ENCODE measurements at places on chromosomes 12 and 14.

DNA sequence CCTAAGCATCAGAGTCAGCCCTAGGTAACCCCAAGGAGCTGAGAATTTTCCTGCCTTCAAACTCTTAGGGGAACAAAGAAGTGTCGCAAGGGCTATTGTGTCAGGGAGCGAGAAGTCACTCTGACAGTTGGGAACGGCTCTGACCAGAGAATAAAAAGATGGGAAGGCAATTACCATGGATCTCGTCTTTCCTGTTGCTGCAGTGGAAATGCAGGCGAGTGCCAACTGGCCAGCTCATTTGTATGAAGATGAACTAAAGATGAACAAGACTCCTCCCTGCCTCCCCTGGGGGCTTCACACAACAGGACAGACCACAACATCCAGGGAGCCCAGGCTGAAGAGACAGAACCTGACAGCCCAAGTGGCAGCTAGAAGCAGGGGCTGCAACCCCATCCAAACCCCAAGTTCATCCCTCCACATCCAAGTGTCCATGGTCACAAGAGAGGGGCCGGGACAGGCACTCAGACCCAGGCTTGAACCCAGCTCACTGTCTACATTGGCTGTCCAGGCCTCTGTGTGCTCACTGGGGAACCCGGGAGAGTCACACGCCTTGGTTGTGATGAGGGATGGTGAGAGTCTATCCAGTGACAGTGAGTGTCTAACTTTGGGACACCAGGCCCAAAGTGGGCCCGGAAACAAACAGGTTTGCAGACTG is 322.4 kb downstream of the BCL11B start:
- DNase-seq = no peak

DNA sequence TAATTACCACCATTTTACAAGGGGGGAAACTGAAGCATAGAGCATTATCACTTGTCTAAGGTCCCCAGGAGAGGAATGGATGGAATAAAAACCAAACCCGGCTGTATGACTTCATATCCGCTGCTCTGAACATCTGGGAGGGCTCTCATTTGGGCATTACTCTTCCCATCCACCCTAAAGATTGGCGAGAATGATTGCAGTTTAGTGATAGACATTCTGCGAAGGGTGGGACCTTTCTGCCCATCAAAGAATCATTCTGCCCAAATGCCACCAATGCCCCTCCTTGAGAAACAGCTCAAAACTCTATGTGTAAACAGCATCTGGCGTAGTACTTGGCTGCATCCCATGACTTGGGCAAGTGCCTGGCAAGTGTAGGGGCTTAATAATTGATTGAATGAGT is 11.6 kb downstream of the CHST11 start:
- DNase-seq = no peak

- DNase-seq = peak; percentile 6
Observed at GRCh38 chr12:111368291-111368787, 556 bp downstream of the PHETA1 start.

- no peak for DNase-seq
Observed at GRCh38 chr12:40106655-40107054, 774 bp upstream of the SLC2A13 start.

DNA sequence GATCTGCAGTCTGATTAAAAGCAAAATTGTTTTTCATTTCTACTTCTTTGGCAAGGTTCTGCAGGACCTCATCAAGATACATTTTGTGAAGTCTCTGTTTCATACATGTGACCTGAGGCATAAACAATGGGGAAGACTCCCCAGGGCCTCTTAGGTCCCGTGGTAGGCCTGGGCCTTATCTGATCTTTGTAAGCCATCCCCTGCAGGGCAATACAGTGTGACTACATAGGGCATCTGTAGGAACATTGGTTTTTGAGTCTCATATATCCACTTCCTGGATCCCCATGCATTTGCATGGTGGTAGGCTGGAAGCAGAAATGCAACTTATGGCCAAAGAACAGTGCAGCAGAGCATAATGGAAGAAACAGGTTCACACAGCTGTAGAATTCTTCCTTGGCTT is 6.0 kb downstream of the FAR2 start:
- no peak for DNase-seq

DNA sequence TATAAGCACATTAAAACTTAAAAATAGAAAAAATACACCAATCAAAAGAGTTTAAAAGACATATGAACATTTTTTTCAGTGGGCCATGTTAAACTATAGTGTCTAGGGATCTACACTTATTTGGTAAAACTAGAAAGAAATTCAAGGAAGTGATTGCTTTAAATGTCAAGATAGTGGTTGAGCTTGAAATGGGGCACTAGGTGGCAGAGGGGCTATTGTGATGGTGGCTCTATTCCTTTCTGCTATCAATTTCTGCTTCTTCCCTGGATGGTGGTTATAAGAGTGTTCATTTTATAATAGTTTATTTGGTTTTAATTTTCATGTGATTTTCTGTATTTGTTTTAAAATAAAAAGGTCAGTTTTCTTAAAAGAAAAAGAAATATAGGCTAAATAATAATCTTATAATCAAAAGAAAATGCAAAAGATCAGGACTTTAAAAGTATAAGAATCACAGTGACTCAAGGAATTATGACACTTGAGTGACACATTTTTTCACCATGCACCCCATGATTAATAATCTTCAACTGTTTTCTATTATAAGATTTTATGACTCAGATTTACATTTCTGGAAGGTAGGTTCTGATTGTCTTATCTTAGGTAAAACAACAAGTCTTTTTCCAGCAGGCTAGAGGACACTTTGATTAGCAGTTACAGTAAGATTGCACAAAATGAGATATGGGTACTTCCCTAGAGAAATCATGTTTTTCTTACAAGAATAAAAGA is 137.5 kb downstream of the FSCB start:
- no peak for DNase-seq

DNA sequence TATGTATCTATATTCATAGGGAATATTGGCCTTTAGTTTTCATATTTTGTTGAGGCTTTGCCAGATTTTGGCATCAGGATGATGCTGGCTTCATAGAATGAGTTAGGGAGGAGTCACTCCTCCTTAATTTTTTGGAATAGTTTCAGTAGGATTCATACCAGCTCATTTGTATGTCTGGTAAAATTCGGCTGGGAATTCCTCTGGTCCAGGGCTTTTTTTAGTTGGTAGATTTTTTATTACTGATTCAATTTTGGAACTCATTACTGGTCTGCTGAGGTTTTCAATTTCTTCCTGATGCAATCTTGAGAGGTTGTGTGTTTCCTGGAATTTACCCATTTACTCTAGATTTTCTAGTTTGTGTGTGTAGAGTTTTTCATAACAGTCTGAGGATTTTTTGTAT is 175.2 kb downstream of the EPS8 start:
- DNase-seq = no peak

DNA sequence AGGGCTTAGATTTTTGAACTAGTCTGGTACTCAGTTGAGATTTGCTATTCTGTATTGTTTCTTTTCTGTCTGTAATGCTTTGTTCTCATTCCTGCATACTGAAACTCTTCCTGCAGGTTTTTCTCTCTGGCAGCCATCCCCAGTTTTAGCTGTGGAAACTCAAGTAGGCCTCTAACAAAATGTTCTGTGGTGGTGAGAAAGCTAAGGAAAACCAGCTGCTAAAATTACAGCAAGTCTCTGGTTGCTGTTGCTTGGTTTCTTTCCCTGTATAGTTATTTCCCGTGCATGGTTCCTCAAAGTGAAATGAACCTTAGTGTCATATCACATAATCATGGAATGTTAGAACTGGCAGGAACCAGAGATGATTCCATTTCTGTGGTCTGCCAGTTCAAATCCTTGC is 442.5 kb downstream of the NRXN3 start:
- DNase-seq = no peak

- no peak for DNase-seq
Observed at GRCh38 chr14:91068642-91069041, 8.2 kb upstream of the RPS6KA5 start.

DNA sequence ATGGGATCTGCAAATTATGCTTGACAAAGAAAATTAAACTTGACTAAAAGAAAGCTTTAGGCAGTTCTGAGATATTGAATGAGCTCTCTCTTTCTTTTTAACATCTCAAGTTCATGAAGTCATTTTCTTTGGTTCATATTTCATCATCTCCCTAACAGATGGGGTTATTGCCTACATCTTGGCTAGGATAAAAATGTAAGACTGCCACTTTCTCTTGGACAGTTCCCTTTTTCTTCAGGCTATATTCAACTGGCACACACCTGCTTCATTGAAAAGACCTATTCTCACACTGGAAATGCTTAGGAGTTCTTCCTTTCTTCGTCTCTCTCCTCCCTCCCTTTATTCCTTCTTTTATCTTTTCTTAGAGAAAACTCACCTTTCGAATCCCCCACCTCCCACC is 355.9 kb upstream of the SEL1L start:
- no peak for DNase-seq

GRCh38 chr12:28027328-28027727 is 54.8 kb upstream of the PTHLH start:
- no peak for DNase-seq

DNA sequence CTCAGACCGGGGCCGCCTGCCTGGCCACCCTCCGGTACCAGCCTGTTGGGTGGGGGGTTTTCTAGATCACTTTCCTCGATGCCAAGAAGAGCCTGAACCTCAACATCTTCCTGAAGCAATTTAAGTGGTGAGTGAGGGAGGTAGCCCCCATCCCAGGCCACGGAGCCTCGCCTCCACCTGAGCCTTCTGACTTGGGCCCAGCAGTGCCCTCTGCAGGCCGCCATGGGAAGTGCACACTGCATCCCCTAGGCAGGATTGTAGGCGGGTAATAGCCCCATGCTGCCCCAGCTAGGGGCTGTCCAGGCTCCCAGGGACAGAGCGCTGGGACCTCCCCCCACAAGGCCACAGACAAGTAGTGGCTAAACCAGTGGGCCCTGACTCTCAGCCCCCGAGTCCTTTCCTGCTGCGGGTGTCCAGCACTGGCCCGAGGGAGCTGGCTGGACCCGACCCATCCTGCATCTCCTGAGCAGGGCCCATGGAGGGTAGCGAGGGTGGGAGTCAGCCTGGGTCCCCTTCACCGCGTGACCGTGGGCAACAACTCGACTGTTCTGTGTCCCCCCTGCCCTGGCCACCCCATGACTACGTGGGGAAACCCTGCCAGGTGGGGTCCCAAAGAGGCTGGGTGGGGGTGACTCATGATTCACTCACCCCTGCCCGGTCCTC is 15.3 kb upstream of the ADSS1 start:
- peak; percentile 84 for DNase-seq

GRCh38 chr12:49366652-49367380 is 446 bp upstream of the SPATS2 start:
- DNase-seq = peak; percentile 92

- no peak for DNase-seq
Observed at GRCh38 chr12:50174971-50175715, 8.0 kb upstream of the CERS5 start.

DNA sequence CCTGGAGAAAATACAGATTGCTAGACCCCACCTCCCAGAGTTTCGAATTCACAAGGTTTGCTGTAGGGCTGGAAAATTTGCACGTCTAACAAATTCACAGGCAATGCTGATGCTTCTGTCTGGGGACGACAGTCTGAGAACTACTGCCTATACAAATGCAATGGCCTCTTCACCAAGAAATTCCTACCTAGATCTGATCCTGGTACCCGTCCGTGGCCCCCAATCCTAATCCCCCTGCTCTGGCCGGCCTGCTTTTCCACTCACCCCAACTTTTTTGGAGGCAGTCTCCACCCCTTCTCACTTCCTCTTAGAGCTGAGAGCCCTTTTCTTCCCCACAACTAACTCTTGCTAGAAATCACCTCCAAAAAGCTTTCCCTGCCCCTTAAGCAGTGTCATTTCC is 3.1 kb upstream of the SSH1 start:
- no peak for DNase-seq

DNA sequence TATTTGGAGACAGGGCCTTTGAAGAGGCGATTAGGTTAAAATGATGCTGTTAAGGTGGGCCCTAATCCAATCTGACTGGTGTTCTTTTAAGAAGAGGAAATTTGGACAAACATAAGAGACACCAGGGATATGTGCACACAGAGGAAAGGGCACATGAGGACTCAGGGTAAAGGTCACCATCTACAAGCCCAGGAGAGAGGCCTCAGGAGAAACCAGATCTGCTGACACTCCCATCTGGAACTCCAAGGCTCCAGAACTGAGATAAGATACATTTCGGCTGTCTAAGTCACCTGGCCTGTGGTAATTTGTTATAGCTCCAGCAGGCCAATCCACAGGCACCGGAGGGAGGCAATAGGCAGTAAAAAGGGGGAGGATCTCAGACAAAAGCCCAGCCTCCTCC is 48.6 kb downstream of the KICS2 start:
- DNase-seq = no peak
